ENCODE measurements at places on chromosomes 5 and 9.

GRCh38 chr5:99386406-99387077, 457.7 kb upstream of the CHD1 start:
- DNase-seq: no peak

GRCh38 chr5:27158775-27159174, 120.4 kb upstream of the CDH9 start:
- no peak for DNase-seq

GRCh38 chr5:17190242-17190778, 27.1 kb upstream of the BASP1 start:
- no peak for DNase-seq

GRCh38 chr9:91659529-91660495, 236.2 kb upstream of the NFIL3 start:
- no peak for DNase-seq

DNA sequence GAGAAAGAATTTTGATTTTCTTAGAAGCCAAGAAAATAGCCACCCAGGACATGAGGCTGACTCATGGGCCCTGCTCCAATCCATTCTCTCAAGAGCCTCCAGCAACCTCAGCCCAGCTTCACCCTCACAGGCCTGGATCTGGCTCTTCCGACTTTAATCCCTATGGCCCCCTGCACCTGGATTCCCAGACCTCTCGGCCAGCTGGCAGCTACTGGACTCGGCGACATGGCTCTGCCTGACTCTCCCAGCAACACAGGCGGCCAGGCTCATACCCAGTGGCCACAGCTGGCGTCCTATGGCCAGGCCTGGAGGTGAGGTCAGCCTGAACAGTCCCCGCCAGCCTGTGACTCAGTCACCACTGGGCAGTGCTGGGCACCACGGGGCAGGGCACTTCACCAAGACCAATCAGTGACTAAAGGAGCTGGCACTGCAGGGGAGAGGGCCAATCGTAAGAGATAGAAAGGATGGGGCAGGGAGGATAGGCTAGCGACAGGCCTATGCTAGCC, 6.2 kb upstream of the PDLIM4 start:
- DNase-seq: no peak

- no peak for DNase-seq
Observed at GRCh38 chr5:104189909-104190308, 627.3 kb upstream of the NUDT12 start.

DNA sequence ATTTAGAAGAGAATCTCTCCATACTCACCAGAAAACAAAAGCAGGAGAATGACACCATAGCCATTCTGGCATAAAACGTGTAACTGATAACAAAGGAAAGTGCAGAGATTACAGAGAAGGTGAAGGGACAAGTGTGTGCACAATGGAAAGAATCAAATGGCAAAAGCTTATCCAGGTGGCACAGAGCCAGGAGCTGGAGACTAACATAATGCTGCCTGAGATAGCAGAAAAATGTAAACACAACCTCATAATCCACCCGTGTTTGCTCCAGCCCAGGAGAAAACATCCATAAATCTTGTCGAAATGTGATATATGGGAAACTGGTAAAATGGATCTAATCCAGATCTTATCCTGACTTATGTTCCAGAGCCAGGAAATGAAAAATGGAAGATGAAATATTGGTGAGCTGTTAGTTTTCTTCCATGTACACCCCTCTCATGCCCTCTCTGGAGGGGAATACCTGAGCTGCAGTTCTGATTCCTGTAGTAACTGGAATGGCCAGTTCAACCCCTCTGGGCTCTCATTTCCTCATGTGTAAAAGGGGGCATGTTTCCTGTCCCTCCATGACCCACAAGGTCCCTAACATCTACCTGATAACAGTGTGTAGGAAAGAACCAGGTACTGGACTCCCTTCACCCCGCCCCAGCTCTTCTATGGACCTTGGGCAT, 212.3 kb upstream of the DAPK1 start:
- no peak for DNase-seq

GRCh38 chr5:61455179-61456006, 123.3 kb downstream of the ZSWIM6 start:
- no peak for DNase-seq

DNA sequence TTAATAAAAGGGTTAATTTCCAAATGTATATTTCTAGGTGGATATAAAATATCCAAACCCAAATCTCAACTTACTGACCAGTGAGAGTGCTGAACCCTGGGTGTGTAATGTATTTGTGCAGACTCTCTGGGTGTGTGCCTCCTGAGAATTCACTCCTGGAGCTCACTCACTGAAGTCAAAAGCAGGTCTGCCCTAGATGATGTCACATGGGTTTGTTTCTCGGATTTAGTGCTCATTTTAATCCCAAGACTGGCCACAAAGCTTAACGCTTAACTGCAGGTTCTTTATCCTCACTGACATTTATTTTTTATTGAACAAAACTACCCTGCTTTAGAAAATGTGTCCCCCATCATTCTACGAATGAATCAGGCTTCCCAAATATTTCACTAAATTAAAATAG, 179.4 kb downstream of the PPP2R2B start:
- DNase-seq: no peak

- DNase-seq: no peak
Observed at GRCh38 chr9:38358390-38359296, 33.9 kb upstream of the ALDH1B1 start.

GRCh38 chr9:127211983-127212382, 52.6 kb upstream of the GARNL3 start:
- DNase-seq: no peak

DNA sequence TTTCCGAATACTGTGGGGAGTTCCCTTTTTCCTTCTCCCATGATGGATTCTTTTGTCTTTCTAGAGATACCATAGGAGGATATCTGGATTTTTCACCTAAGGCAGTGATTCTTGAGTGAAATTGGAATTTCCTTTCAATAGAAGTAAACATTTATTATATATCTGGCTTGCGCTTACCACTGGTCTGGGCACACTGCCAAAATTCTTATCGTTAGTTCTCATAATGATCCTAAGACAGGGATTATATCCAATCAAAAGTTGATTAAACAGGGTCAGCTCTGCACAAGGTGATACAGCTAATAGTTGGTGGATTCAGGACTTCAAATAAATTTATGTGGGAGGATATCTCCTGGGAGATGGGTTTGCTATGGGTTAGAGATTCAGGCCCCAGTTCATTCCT, 9.6 kb downstream of the TLE4 start:
- DNase-seq: no peak

- no peak for DNase-seq
Observed at GRCh38 chr9:15294604-15295003, 12.4 kb downstream of the TTC39B start.

DNA sequence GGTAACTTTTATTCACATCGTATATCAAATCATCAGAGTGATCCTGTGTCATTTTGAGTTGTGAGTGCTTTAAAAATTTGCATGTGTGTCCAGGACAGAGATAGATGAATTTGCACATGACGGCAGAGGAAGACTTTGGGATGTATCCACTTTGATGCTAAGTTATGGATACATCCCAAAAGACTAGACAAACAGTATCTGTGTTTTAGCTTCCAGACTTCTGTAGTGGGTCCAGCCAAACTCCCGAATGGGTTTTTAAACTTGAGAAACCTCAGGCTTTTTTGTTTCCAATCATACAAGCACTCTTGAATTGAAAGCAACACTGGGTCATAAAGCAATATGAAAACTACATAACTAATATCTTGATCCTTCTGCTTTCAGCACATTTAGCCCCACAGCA, 213.8 kb downstream of the C9orf152 start:
- no peak for DNase-seq

DNA sequence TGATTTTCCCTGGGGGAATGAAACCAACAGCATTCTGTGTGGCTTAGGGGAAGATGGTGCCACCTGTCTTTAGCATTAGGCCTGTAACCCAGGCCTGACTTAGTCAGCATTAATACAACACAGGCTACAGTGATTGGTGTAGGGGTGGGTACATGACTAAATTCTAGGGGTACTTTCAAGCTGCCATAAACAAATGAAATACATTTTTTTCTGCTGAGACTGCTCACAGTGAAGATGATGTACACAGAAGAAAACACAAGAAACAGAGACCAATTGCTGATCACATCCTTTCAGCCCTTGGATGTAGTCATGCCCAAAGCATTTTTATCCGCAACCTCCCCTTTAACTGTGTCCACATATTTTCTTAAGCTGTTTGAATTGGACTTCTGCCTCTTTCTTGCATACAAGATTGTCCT, 527.2 kb downstream of the KCTD16 start:
- no peak for DNase-seq

GRCh38 chr9:104278929-104279496, 184.9 kb downstream of the SMC2 start:
- DNase-seq: no peak

DNA sequence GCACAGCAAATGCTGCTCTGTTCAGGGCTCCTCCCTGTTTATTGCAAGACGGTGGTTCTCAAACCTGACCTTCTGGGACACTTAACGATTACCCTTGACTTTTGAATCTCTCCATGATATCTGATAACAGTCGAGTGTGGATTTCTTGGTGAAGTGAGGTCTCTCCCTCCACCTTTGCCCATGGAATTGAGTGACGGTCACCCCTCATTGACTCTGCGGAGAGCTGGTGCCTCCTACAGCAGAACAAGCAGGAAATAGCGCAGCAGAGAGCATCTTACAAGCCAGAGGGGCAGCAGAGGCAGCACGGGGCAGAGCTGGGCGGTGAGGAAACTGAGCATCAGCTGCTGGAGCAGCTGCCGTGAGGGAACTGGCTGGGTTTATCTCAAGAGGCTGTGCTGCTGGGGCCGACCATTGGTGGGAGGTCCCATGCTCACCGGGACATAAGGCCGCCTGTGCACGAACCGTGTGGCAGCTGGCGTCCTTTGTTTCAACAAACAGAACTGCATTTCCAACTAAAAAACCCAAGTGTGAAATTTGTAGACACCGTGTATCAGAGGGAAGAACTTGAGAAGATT, 189.8 kb downstream of the MTRR start:
- no peak for DNase-seq

GRCh38 chr9:136950656-136951276, 1.3 kb upstream of the LCN12 start:
- DNase-seq: no peak

DNA sequence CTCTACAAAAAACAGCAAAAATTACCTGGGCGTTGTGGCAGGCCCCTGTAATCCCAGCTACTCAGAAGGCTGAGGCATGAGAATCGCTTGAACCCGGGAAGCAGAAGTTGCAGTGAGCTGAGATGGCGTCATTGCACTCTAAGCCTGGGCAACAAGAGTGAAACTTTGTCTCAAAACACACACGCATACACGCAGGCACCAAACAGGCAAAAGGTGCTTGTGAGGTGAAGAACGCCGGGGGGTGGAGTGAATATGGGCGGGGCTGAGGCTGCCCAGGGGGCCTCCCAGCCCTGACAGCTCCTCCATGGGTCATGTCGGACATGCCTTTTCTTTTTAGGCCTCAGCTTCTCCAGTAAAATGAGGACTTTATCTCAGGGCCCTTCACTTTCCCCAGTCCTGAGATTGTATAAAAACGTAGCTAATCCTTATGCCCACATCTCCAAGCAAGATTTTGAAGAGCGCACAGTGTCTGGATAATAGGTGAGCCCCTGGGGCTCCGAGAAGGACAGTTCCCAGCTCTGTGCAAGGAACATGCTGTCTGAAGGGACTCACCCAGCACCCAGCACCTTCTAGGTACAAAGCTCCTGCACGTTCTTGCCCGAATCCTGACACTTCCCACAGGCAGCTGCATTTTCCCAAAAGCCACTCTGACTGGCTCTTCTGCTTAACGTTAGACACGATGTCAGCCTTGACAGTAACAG, 168.3 kb downstream of the COL23A1 start:
- no peak for DNase-seq

DNA sequence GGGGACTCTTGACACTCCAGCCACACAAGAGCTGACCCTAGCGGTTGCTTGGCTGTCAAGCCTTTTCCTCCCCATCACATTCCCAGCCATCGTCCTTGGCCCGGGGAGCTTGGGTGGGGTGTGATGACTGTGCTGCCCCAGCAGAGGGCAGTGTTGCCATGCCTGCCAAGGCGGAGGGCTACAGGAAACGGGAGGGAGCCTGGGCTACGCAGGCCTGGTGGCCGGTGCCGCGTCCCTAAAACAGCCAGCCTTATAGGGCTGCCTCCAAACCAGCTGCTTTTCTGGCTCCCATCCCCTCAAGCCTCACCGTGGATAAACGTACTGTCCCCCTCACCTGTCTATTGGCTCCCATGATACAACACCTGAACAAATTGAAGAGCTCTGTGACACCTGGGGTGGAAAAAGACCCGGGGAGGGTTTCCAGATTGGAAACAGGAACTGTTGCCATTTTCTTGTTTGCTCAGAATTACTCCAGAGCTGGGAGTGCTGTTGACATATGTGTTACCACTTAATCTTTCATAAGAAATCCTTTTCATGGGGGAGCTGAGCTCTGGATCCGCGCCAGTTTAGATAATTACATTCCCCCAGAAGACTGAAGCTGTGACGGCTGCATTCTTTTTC, 72.8 kb upstream of the ASTN2 start:
- DNase-seq: no peak

DNA sequence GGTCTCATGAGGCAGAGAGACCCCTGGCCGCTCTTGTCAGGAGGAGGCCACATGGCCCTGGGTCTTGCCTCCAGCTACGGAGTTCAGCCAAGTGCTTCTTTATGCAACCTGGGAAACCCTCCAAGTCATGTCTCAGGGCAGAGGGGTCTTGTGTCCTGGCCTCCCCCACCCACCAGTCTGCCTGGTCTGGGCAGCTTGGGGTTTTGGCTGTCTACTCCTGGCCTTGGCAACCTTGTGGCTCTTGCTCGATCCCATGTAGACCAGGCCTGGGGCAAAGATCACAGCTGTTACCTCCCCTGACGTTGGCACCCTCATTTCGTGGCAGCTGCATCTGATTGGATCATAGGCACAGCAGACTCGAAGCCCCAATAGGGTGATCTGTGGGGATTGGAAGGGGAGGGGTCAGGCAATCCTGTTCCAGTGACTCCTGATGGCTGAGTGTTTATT, 28.4 kb downstream of the JADE2 start:
- no peak for DNase-seq

- DNase-seq: no peak
Observed at GRCh38 chr5:53161876-53162275, 52.3 kb upstream of the MOCS2 start.

DNA sequence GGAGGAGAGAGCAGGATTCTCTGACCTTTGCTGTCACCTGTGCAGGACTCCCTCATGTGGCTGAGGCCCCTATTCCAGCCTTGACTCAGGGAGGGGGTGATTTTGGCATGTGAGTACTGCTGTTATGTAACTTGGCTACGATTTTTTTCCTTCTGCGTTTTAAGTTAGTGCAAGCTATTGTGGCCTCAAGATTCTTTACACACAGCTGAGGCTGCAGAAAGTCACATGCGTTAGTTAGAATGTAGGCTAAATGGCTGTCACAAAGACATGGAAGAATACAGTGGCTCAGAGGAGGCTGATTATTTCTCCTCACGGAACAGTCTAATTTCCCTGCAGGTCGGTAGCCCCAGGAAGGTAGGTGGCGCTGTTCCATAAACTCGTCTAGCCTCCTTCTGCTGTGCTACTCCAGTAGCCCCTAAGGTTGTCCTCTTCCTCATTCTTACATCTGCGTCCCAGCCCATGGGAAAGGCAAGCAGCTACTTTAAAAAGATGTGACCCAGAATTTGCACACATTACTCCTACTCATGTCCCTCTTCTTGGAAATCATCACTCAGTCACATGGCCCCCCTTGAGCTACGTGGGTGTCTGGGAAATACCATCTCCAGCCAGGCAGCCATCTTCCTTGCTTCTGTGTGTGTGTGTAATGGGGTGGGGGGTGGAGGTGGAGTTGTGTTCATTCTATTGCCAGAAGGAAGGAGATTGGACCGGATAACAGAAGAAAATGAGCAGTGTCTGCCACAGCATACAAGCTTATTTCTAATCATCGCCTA, 486.6 kb downstream of the CCDC171 start:
- DNase-seq: no peak

GRCh38 chr5:57219386-57219785, 45.5 kb downstream of the GPBP1 start:
- no peak for DNase-seq
